ENCODE measurements at places on chromosomes 7 and 10.

DNA sequence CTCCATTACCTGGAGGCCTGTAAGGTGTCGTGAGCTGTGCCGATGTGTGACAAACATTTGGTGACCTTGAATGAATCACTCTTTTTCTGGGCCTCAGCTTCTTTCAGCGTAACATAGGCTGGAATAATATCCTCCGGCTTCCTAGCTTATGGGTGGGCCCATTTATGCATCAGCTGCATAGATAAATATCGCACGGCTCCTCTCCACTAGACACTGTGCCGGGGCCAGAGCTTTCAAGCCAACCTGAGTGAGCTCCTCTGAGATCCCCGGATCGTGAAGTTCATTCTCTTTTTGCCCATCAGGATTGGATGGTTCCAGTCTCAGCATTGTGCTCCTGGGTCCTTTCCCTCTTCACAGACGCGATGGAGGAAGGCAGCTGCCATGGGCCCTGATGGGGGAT lies 574.3 kb upstream of the FOXK1 start:
- DNase-seq, result no peak

GRCh38 chr7:1670894-1671593 lies 967 bp downstream of the ELFN1 start:
- no peak for DNase-seq

DNA sequence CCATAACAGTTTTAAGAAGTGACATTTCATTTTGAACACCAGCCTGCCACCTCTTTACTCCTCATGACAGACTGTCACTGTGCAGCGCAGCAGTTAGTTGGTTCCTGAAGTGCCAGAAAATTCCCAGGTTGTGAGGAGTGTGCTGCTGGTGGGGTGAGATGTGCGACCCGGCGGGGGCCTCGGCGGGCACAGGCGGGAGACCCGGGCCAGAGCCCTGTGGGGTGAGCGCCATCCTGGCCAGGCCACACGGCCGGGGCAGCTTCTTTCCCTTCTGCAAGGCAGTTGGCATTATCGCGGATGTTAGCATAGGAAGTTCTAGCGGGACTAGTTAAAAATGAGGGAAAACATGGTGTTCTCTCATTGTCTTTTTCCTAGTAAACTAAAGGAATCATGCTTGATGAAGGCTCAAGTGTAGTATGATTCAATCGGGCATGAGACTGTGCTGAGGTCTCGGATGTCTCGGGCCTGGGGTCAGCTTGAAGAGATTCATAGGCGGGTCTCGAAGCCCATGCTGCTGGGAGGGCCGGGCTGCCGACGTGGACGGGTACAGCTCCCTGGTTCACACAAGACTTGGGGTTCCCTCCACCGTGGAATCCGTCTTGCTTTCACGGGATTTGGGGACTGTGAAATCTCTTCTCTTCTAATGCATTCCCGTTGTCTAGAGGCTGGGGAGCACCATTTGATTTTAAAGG lies 56.1 kb downstream of the MGMT start:
- no peak for DNase-seq

- DNase-seq, result no peak
Observed at GRCh38 chr10:119871881-119872609, 598 bp downstream of the MCMBP start.

DNA sequence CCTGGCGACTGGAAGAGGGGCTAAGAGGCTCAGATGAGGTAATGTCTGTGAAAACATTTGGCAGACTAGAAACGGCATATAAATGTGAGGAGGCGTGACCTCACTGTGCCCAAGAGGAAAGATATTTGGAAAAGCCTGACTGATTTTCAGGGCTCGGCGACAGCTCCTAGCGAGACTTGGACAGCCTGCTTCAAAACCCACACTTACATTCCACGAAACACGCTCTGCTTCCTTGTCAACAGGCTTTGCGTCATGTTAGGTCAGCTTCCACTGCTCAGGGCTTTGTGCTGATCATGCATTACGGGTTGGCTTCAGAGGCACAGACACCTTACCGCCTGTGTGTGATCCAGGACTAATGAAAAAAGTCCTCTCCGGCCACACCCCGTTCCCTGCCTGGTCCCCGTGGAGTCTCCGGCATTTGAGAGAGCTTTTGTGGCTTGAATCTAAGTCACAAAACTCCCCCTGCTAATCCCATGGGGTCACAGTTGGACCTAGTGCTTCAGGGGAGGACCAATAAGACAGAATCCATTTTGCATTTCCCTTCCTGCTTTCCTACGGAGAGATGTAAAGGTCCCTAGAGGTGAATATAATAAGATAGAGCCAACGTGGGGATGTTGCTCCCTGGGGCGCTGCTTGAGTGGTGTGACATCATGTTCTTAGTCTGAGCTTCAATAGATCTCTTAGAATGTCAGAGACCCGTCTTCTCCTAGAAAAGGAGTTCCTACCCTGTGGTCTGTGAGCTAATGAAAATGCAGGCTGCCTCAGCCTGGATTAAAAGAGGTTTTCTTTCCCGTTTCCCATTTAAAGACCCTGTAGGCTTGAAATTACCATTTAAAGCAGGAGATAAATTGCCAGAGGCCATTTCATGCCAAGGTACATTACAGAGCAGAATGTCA lies 25.5 kb downstream of the FGFBP3 start:
- no peak for DNase-seq

- DNase-seq, result no peak
Observed at GRCh38 chr7:106603346-106603745, 57.6 kb downstream of the CCDC71L start.

- DNase-seq, result no peak
Observed at GRCh38 chr7:85641331-85641730, 454.5 kb upstream of the SEMA3D start.

GRCh38 chr7:49433794-49434193 lies 339.6 kb upstream of the VWC2 start:
- DNase-seq, result no peak

DNA sequence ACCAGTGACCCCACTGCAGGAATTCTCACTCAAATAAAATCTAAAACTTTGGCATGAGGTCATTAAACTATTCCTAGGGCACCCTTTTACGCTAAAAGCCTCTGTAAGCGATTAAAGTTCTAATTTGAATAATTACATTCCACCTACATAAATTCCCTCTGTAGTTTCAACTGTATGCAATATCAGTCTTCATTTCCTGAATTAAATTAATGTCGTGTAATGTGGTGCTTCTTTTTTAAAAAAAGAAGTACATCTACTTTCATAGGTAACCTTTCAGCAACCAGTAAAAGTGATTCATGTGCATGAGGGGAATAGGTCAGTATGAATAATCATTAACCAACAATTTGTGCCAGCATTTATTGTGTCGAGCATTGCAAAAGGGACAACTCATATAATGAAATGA lies 44.7 kb downstream of the IMMP2L start:
- no peak for DNase-seq

GRCh38 chr7:47549916-47550315 lies 32.0 kb downstream of the TNS3 start:
- no peak for DNase-seq

- no peak for DNase-seq
Observed at GRCh38 chr7:96069401-96069800, 252.5 kb downstream of the SLC25A13 start.

DNA sequence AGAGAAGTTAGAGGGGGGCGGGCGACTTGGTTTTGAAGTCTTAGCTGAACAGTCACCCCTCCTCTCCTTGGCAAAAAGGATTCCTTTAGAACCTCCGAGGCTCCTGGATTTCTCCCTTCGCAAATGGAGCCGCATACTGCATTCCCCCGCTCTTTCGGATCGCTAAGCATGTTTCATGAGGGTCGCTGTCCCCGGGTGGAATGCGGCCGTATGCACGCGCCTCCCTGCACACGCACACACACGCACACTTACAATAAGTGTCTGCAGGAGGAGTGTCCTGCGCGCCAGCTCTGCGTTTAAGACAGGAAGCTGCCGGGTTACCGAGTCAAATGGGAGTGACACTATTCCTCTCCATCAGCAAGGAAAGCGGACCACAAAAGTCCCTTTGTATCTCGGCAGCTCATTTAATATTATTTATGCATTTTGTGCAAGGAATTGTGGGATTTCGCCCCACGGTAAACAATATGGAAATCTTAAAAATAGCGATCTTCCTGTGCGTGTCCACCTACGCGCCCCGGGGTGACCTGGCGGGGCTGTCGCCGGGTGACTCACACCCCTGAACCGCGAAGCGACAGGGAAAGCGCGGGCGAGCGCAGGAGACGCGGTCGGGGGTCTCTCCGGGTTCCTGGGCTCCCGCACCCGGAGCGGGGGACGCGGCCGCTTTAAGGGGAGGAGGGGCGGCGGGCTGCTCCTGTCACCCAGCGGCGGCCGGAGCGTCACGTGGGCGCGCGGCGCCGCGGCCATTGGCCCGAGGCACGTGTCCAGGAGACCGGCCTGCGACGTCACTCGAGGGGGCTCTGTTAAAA lies 988 bp upstream of the EN2 start:
- DNase-seq, result no peak

- no peak for DNase-seq
Observed at GRCh38 chr7:47809387-47809786, 138.9 kb downstream of the PKD1L1 start.

- DNase-seq, result no peak
Observed at GRCh38 chr7:97017192-97018125, 7.2 kb downstream of the DLX5 start.

- peak; percentile 10 for DNase-seq
Observed at GRCh38 chr7:66296001-66296521, 90.9 kb downstream of the TPST1 start.

DNA sequence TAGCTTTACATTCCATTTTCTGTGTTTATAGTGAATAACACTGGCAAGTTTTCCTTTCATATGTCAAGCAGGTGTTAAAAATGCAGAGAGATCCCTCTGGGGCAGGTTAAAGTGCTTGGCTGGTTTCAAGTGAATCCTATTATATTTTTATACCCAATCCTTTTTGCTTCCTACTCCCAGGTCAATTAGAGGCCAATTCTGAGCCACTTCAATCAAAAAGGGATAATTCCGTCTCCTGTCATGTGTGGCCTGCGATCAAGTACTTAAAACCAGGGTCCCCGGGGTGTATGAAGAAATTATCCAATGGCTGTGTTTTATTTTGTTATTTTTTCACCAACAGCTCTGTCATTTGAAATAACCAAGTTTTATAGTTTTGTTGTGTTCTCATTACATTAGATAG lies 313.2 kb downstream of the PRPF18 start:
- DNase-seq, result no peak

DNA sequence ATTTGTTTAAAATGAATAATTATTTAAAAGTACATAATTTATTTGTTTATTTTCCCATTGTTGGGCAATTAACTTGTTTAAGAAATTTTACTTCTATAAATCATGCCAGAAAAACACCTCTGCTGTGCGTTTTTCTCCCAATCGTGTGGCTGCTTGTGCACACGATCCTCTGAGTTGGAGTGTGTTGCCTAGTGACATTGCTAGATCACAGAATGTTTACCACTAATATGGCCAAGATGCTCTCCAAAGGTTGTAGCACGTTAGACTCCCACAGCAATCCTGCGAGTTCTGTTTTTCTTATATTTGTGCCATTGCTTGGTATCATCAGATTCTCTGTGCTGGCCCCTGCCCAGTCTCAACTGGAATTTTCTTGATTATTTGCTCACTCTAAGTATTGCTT lies 207.1 kb upstream of the ADCY1 start:
- no peak for DNase-seq

GRCh38 chr7:122850528-122850927 lies 35.7 kb downstream of the CADPS2 start:
- no peak for DNase-seq

GRCh38 chr10:16195178-16195769 lies 241.5 kb upstream of the PTER start:
- no peak for DNase-seq

DNA sequence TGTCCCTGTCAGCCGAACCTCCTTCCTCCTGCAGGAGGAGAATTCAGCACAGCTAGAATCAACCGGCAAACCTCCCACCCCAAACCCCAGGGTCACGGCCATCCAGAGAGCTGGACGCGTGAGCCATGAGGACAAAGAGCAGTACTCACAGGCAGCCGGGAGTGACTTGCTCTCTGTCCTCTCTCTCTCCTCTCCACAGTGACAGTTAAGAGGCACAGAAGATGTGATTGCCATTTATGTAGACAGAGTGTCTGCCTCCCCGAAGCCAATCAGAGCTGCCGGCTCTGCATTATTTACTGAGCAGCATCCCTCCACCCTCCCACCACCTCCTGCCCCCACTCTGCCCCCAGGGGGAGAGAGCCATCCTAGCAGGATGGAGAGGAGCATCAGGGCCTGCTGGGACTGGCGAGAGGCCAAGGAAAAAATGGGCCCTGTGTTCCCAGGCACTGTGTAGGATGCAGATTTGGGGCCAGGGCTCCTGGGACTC lies 4.3 kb downstream of the DDC start:
- DNase-seq, result no peak

- DNase-seq, result no peak
Observed at GRCh38 chr7:157013602-157014549, 3.4 kb upstream of the MNX1 start.

- no peak for DNase-seq
Observed at GRCh38 chr7:94658826-94659225, 2.9 kb upstream of the SGCE start.

DNA sequence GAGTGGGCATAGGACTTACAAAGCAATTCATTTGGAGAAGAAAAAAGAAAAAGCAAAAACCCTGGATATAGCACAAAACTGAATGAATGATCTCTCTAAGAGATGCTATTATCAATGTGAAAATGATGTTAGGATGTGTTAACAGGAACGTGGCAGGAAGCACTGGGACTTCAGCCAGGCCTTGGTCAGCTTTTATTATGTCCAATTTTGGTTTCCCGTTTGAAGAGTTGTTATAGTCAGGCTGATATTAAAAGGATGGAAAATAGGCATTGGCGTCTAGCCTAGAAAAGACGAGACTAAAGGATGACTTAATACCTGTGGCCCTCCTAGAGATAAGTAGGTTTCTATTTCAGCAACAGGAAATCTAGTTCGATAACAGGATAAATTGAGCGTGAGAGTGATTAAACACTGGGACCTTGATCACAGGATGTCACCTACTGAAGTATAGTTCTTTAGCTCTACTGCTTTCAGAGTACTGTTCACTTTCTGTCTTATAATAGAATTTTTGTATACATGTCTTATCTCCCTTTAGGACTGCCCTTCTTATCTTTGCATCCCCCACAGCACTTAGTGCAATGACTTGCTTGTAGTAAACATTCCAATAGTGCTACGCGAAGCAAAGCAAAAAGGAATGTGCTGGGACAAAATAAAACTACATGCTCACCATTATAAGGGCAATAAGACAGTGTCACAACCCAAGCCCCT lies 99.8 kb upstream of the AGBL3 start:
- peak; percentile 49 for DNase-seq

DNA sequence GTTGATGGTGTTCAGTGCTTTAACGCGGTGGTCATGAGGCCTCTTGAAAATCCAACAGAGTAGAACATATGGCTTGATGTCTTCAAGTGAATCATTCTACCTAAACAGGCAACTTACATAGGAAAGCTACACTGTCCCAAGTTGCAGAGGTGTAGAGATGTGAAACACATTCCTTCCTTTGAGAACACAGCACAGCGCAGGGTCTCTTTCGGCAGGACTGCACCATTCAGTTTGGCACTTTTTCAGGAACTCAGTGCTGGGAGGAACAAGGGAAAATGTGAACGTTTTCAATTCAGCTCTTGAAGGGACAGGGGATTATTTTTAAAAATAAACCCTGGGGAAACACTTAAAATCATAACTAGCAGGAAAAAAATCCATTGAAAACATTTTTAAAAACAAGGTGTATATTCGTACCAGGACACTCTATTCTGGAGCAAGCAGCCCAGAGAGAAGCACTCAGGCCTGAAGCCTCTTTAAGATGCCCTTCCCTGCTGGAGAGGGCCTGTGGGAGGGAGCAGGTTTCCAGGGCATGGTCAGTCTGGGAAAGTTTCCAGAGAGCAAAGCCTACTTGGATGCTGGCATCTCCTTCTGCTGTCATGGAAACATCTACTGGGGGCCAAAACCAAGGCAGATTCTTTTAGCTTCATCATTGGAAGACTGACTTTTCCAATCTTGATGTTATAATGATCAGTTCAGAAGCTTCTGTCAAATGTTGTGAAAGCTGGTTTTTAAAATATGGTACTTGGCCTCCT lies 60.4 kb upstream of the NPVF start:
- DNase-seq, result no peak

Measured in GM04503 (cell line).